ENCODE measurements at places on chromosomes 7 and 10.

DNA sequence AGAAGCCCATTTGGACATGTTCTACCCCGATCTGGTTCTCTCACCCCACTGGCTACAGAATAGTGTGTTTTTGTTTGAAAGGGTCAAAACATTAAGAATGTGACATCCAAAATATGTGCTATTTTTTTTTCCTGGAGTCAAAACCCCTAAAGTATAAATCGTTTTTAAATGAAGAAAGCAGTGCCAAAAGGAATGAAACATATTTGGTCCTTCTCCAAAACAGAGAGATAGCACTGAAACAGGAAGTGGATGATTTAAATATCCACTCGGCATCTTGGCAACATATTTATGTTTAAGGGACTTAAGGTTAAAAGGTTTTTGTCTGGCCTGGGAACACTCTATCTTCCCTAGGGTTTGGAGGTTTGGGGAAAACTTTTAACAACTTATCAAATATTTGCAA, 32.3 kb downstream of the CALD1 start:
- DNase-seq: no peak

GRCh38 chr7:19105546-19105945, 11.9 kb downstream of the TWIST1 start:
- DNase-seq: no peak

DNA sequence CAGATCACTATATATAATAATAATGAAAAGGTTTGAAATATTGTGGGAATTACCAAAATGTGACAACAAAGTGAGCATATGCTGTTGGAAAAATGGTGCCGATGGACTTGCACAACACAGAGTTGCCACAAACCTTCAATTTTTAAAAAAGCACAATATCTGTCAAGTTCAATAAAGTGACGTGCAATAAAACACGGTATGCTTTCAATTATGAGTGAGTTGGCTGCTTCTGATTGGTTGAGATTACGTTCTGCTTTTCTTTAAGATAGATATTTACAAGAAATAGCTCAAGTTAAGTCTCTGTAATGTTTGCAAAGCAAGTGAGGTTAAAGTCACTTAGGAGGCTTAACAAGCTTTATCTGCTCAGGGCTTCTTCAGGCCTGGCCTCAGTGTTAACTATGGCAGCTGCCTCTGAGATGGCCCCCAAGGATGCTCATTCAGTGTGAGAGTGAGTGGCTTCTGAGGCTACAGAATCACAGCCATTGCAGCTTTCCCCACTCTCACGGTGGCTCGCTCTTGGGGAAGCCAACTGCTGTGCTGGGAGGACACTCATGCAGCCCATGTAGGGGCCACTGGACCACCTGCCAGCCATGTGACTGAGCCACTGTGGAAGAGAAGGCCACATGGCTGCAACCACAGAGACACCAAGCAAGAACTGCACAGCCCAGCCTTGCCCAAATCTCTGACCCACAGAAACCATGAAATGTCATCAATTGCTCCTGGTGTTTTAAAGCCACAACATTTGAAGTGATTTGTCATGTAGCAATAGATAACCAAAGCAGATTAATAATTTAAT, 78.3 kb upstream of the TMEM72 start:
- DNase-seq: no peak

GRCh38 chr7:154647625-154648024, 355.3 kb downstream of the PAXIP1 start:
- no peak for DNase-seq

- DNase-seq: no peak
Measured at GRCh38 chr7:77710861-77711260, 14.6 kb downstream of the RSBN1L start.

- DNase-seq: no peak
Measured at GRCh38 chr10:107022600-107023354, 141.7 kb downstream of the SORCS1 start.

- peak; percentile 57 for DNase-seq
Measured at GRCh38 chr7:17770710-17771375, 169.5 kb downstream of the SNX13 start.

DNA sequence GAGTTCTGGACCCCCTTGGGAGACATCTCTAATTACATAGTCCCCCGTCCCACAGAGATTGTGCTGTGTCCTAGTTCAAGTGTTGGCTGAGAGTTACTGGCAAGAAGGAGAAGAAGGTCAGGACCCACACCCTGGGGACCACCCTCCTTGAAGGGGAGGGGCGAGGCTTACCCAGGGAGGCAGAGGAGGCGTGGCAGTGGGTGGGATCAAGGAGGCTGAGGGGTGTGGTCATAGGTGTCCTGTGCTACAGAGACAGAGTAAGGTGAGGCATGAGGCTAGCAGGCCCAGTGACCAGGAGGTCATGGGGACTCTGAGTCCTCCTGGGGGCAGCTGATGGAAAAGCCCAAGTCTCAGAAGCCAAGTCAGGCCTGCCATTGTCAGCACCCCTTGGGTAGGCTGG, 29.4 kb upstream of the ADCYAP1R1 start:
- no peak for DNase-seq

- no peak for DNase-seq
Measured at GRCh38 chr10:89468191-89468965, 54.0 kb downstream of the IFIT5 start.

DNA sequence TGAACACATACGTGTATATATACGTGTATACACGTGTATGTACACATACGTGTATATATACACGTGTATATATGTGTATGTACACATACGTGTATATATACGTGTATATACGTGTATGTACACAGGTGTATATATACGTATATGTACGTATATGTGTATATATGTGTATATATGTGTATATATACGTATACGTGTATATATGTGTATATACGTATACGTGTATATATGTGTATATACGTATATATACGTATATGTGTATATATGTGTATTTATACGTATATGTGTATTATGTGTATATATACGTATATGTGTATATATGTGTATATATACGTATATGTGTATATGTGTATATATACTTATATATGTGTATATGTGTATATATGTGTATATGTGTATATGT, 44.3 kb downstream of the CD36 start:
- DNase-seq: no peak

- no peak for DNase-seq
Measured at GRCh38 chr7:99876933-99877332, at the start of gene OR2AE1. Gene OR2AE1 (minus strand): TSS chr7:99877033. CDS start chr7:99877033, 0 bp downstream.

DNA sequence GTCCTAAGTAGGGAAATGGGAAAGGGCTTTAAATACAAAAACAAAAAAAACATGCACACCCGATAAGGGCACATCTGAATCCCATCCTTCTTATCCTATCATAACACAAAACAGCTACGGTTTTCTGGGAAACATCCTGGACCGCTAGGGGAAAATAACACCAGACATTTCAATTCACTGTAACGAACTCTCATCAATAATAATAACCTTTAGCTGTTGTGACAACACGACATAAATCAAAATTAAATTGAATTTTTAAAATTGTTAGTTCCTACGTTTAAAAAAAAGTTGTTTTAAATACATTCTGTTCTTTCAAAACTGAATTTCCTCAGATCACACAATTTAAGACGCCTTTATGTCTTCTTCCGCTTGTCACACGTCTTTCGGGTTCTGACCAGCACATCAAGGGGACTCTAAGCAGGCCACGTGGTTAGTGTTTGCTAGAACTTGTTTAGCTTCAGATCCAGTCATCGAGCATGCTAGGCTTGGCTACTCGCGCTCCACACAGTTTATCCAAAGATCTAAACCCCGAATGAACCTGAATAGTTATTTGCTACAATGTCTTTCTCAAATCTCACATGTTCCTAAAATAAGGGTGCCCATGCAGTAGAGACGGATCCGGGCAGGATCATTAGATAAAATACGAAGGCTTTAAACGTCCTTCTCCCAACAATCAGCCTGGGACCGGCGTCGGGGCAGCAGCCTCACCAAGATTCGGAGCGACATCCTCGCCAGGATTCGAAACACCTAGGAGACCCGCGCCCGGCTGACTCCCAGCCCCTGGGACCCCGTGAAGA, 839 bp downstream of the IKZF5 start:
- DNase-seq: peak; percentile 28

- DNase-seq: no peak
Measured at GRCh38 chr10:1203216-1203615, 147.0 kb downstream of the WDR37 start.

- no peak for DNase-seq
Measured at GRCh38 chr7:130290745-130291144, 2.2 kb upstream of the CPA4 start.

GRCh38 chr10:80207768-80208370, 2.5 kb upstream of the ANXA11 start:
- DNase-seq: no peak

DNA sequence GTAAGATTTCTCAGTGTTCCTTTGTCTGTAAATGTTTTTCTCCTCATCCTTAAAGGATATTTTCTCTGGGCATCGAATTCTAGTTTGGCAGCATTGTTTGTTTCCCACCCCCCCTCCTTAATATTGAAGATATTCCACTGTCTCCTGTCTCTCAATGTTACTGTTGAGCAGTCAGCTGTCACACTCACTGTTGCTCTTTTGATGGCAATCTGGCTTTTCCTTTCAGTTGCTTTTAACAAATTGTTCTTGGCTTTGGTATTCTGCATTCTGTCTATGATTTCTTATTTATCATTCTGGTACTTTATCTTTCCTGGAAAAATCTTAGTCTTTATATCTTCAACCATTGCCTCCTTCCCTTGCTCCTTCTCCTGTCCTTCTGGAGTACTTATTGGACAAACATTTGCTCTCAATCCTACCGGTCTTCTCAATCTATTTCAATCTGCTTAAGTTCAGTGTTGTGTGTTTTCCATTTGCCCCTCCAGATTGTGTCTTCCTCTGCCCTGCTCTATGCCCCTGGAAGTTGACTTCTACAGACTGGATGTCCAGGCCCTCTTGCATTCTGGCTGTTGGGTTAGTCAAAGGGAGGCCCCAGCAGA, 9.3 kb upstream of the GTPBP4 start:
- no peak for DNase-seq

DNA sequence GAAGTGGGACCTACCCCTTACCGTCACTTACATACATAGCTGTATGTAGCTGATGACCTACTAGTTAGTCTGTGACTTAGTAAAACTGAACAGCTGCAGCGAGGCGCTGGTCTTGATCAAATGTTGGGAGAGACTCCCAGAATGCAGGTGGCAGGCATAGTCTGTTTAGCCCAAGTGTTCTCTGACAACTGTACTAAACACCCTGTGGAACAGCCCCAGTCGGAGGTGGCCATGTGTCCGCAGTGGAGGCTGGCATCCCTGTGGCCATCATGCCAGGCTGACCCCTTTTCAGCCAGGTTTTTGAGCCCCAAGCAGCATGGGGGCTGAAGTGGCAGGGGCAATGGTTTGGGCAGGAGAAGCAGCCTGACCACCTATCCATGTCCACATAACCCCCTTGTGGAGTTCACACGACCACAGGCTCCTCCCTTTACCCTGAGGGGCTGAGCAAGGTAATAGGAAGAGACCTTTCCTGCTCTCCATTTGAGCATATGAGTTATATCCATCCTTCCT, 7.2 kb downstream of the ADCY1 start:
- no peak for DNase-seq

GRCh38 chr7:30074422-30075030, 46.3 kb downstream of the PLEKHA8 start:
- DNase-seq: peak; percentile 3

Data from KG1 (cell line).